ENCODE measurements at places on chromosomes 1 and 21.

GRCh38 chr21:38729291-38729690, 76.4 kb upstream of the ETS2 start:
- DNase-seq, result no peak

DNA sequence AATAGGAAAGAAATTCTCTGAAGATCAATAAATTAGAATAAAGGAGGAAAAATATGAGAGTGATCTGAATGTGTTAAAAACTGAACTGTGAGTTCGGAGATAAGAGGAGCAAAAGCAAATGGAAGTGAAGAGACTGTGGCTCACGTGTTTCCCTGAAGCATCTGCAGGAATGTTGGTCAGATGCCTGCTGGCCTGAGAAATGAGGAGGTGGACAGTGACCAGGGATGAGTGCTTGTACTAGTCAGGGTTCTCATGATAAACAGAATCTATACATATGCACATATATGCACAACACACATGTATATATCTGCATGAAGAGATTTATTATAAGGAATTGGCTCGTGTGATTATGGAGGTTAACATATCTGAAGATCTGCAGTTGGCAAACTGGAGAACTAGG, 103.4 kb upstream of the TIAM1 start:
- no peak for DNase-seq

DNA sequence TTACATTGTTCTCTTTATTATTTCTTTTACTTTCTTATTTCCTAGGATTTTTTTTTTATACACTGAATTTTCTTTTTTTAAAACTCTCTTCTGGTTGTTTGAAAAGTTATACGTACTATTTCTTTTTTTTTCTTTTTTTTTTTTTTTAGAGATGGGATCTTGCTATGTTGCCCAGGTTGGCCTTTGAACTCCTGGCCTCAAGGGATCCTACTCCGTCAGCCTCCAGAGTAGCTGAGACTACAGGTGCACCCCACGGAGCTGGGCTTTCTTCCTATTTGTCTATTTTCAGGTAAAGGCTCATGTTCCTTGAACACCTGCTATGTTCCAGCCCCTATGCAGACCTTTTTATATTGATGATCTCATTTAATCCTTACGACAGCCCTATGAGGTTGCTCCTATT, 29.4 kb upstream of the DYRK1A start:
- DNase-seq, result no peak

GRCh38 chr1:243842978-243843511, 7.0 kb downstream of the AKT3 start:
- DNase-seq, result no peak

GRCh38 chr1:69167876-69168275, 399.8 kb upstream of the LRRC7 start:
- DNase-seq, result no peak
